ENCODE measurements at places on chromosomes 7 and 10. TPM values are rescaled to one million over a fixed set of nuclear protein-coding genes. Genes with fewer than 3 reads are reported as not detected.
A peak's percentile ranks its signal among the peaks of the same experiment; 100 is the strongest.

DNA sequence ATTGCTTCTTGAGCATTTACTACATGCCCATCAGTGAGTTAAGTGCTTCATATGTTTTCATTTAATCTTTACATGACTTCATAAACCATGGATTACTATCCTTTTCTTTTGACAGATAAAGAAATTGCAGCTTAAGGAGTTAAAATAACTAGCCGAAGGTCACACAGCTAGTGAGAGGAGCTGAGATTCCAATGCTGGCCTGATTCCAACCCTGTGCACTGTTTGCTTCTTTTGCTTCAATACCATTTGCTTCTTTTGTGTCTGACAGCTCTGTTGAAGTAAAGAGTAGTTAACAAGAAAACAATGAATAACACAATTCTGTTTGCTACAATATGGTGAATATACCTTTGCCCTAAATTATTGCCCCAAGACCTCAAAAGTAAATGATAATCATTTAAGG lies 132.4 kb downstream of the GRM3 start:
- H3K27me3 ChIP-seq = no peaks in the 10 kb centered on the region
- no peak for DNase-seq
- H3K36me3 ChIP-seq = no peaks in the 10 kb centered on the region
- no peaks in the 10 kb centered on the region for H3K4me1 ChIP-seq
- no peak overlapping the region for H3K4me3 ChIP-seq

GRCh38 chr10:57973451-57973850 lies 294.2 kb downstream of the IPMK start:
- H3K27me3 ChIP-seq = no peaks in the 10 kb centered on the region
- DNase-seq = peak; percentile 28
- H3K4me3 ChIP-seq = no peak overlapping the region

- H3K4me1 ChIP-seq = no peaks in the 10 kb centered on the region
- H3K36me3 ChIP-seq = no peaks in the 10 kb centered on the region
- H3K4me3 ChIP-seq = no peak overlapping the region
- no peak for DNase-seq
- no peaks in the 10 kb centered on the region for H3K27me3 ChIP-seq
Measured at GRCh38 chr7:113873554-113874151, 45.2 kb downstream of the PPP1R3A start.

- H3K27me3 ChIP-seq = no peaks in the 10 kb centered on the region
- peaks cover 1% of the 10 kb centered on the region for H3K4me1 ChIP-seq
- no peak overlapping the region for H3K27ac ChIP-seq
- H3K36me3 ChIP-seq = no peaks in the 10 kb centered on the region
- no peak for DNase-seq
Measured at GRCh38 chr10:16915300-16915699, 98.1 kb upstream of the RSU1 start.

- H3K36me3 ChIP-seq = no peaks in the 10 kb centered on the region
- DNase-seq = no peak
- no peaks in the 10 kb centered on the region for H3K4me1 ChIP-seq
- H3K4me3 ChIP-seq = no peak overlapping the region
Measured at GRCh38 chr7:153588586-153588985, 463.6 kb upstream of the DPP6 start.

DNA sequence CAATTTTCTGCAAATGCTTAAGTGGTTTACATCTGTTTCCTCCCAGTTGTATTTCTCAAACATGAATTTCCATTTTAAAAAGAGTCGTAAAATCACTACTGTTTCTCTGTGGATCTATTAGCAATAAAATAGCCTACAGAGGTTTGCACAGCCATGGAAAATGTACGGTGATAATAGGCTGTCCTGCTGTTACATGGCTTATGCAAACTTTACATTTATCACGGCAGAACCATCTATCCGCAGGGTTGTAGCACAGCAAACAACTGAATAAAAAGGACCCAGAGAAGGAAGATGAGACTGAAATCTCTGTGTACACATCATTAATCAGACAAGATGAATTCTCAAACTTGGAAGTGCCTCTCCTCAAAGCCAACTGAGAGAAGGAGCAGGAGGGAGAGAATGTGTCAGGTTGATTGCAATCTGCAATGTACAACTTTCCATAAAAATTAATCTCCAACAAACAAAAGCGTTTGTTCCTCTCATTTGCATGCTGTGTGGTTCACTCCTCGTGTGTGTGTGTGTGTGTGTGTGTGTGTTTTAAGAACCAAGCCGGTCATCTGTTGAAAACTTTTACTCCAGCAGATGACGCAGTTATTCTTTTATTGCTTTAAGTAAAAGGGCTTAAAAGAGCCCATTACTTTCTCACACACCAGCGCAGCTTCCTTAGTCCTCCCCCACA lies 279.3 kb downstream of the SKAP2 start:
- no peaks in the 10 kb centered on the region for H3K27me3 ChIP-seq
- no peaks in the 10 kb centered on the region for H3K4me1 ChIP-seq
- H3K4me3 ChIP-seq = no peak overlapping the region
- no peaks in the 10 kb centered on the region for H3K36me3 ChIP-seq
- no peak overlapping the region for H3K27ac ChIP-seq

DNA sequence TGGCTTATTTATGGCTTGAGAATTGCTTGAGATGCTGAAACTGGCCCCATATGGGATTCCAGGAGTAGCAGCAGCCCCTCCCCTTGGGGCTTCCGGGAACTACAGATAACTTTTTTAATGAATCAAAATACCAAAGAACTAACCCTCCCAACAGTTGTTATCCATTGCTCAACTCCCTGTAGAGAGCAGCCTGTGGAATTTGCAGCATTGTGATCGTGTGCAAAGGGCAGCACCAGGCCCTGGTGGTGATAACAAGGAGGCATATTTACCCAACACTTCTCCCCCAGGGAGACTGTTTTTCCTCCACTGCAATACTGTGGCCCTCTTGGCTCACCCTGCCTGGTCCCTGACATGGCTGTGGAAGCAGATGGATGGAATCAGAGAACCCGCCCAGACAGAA lies 196.2 kb downstream of the PLXNA4 start:
- no peak overlapping the region for H3K4me3 ChIP-seq
- DNase-seq = no peak
- peaks cover 7% of the 10 kb centered on the region for H3K27me3 ChIP-seq
- H3K27ac ChIP-seq = no peak overlapping the region
- H3K36me3 ChIP-seq = no peaks in the 10 kb centered on the region

GRCh38 chr10:30758338-30758737 lies 128.8 kb upstream of the LYZL2 start:
- peak; percentile 16 for DNase-seq
- H3K27ac ChIP-seq = no peak overlapping the region
- no peaks in the 10 kb centered on the region for H3K36me3 ChIP-seq
- H3K4me1 ChIP-seq = peaks cover 16% of the 10 kb centered on the region
- no peaks in the 10 kb centered on the region for H3K27me3 ChIP-seq

- H3K27ac ChIP-seq = peak overlapping the region; percentile 24
- peaks cover 39% of the 10 kb centered on the region for H3K4me1 ChIP-seq
- no peaks in the 10 kb centered on the region for H3K36me3 ChIP-seq
- H3K27me3 ChIP-seq = no peaks in the 10 kb centered on the region
- H3K4me3 ChIP-seq = peak overlapping the region; percentile 86
Measured at GRCh38 chr7:17299483-17299991, 1.1 kb downstream of the AHR start.

DNA sequence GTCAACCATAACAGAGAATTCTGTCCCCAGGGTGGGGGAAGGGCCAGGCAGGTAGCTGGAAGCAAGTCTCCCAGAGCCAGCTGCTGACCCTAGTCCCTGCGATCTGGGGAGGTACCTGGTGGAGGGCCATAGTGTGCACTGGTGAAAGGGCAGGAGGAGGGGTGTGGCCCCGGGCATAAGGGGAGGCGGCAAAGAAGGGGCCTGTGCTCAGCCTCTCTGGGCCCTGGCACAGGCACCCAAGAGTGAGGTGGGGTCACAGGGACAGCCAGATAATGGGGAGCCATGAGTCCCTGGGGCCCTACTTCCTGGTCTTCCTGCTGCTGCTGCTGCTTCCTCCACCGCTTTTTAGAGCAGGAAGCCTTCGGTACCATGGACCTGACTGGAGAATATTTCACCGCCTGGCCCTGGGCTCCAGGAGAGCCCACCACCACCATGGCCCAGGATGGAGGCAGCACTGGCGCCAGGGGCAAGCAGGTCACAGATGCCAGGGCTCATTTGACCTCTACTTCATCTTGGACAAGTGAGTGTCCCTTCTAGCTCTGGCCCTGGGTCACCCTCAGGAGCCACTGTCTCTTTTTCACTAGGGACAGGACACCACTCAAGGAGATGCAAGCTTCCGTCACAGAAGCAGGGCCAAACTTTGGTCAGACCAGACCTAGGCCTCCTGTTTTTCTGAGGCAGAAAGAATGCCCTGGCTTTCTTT lies at the start of gene ANTXRL:
TSS of gene ANTXRL (plus strand) at position 7 of the 703 bp plus-strand sequence. CDS start at position 273, 266 bp downstream.
- H3K4me3 ChIP-seq = no peak within 1 kb of the TSS
- H3K4me1 ChIP-seq = peaks cover 23% of the 10 kb centered on the region
- H3K36me3 ChIP-seq = no peaks in the 10 kb centered on the region
- H3K27me3 ChIP-seq = no peaks in the 10 kb centered on the region
- H3K27ac ChIP-seq = no peak within 1 kb of the TSS
- DNase-seq = no peak

GRCh38 chr7:4803397-4804241 lies 28.2 kb downstream of the AP5Z1 start:
- DNase-seq = no peak
- H3K4me1 ChIP-seq = no peaks in the 10 kb centered on the region
- H3K4me3 ChIP-seq = no peak overlapping the region
- no peaks in the 10 kb centered on the region for H3K36me3 ChIP-seq

GRCh38 chr10:82811621-82812020 lies 936.6 kb downstream of the NRG3 start:
- H3K27ac ChIP-seq = no peak overlapping the region
- H3K36me3 ChIP-seq = no peaks in the 10 kb centered on the region
- peak; percentile 32 for DNase-seq

DNA sequence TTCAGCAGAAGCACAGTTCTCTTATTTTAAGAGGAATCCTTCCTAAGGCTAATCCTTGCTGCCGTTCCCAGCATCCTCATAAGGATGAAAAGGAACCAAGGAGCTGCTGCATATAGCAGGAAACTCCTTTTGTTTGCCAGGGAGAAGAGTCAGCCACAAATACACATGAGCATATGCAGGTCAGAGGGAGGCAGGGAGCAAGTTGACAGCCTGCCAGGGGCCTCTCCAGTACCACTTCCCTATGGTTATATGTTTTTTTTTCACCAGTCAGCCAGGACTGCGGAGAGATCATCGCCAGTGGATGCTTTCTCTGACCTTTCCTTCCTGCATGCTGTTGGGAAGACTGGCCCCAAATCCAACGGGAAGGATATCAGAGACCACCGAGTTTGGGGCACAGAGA lies 39.8 kb downstream of the SLC35B4 start:
- H3K36me3 ChIP-seq = no peaks in the 10 kb centered on the region
- H3K4me3 ChIP-seq = no peak overlapping the region
- H3K27me3 ChIP-seq = peaks cover 5% of the 10 kb centered on the region
- no peak for DNase-seq

GRCh38 chr7:31883761-31884164 lies 186.4 kb downstream of the PDE1C start:
- peaks cover 8% of the 10 kb centered on the region for H3K36me3 ChIP-seq
- H3K4me1 ChIP-seq = peaks cover 33% of the 10 kb centered on the region
- H3K4me3 ChIP-seq = peak overlapping the region; percentile 36
- DNase-seq = peak; percentile 88

DNA sequence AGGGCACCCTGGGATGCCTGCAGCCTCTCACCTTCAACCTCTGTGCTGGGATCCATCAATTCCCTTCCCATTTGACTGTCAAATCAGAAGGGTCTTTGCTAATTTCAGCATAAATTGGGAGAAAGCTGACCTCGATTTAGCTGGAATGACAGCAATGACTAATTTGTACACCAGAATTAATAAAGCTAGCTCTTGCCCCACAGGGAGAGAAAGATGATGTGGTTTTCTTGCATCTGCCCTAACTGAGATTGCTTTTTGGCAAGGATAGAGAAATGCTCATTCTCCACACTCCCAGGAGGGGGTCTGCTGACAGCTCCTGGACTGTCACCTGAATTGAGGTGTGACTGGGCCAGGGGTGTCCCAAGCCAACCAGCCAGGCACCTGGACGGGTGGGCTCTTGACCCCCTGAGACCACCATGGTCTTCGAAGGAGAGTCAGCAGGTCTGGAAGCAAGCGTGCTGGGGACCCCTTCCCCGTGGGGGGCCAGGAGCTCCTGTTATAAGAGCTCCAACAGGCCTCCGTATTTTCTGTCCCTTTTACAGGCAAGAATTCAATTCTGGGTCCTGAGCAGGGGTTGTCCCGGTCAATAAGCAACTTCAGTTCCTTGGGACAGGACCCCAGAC lies 42.1 kb downstream of the RBM17 start:
- H3K27me3 ChIP-seq = 0 out of 2 replicates have a peak, but pooled peaks cover 4% of the 10 kb centered on the region
- no peaks in the 10 kb centered on the region for H3K36me3 ChIP-seq
- H3K4me3 ChIP-seq = no peak overlapping the region
- H3K4me1 ChIP-seq = peaks cover 10% of the 10 kb centered on the region

GRCh38 chr7:12369756-12370155 lies 33.9 kb downstream of the VWDE start:
- H3K36me3 ChIP-seq = no peaks in the 10 kb centered on the region
- H3K27me3 ChIP-seq = peaks cover 13% of the 10 kb centered on the region

DNA sequence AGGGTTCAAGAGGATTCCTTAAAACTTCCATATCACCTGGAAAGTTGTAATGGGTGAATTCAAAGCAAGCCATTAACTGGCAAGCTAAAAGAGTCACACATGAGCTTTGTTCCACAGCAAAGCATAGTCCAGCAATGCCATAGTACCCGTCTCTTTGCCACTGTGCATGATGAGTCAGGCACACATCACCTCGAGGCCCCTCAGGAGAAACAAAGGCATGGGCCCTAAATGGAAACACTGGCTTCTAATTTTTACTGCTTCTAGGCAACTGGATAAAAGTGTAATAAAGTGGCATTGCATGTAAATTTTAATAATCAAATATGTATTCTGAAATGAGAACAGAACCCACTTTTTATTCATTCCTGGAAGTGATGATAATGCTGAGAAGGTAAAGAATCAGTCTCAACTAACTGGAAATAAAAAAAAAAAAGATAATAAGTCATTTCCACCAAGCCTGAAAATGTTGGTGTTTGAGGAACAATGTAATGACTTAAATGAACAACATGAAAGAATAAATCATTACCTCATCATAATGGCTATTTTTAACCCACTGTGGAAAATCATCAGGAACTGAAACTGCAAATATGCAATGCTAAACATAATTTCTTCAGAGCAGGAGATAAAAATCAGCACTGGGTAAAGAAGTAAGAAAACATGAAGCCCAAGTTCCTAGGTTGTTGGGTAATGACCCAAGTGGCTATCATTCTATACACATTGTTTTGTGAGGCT lies 104.9 kb downstream of the CDK6 start:
- H3K27ac ChIP-seq = peak overlapping the region; percentile 61
- H3K4me1 ChIP-seq = peaks cover 66% of the 10 kb centered on the region
- no peaks in the 10 kb centered on the region for H3K27me3 ChIP-seq
- DNase-seq = peak; percentile 52
- H3K36me3 ChIP-seq = no peaks in the 10 kb centered on the region

- no peak overlapping the region for H3K27ac ChIP-seq
- H3K4me1 ChIP-seq = no peaks in the 10 kb centered on the region
- no peak for DNase-seq
- H3K27me3 ChIP-seq = no peaks in the 10 kb centered on the region
- H3K36me3 ChIP-seq = no peaks in the 10 kb centered on the region
Measured at GRCh38 chr10:120823266-120823665, 27.9 kb upstream of the WDR11 start.

- peaks cover 17% of the 10 kb centered on the region for H3K27me3 ChIP-seq
- no peak overlapping the region for H3K27ac ChIP-seq
- H3K4me1 ChIP-seq = no peaks in the 10 kb centered on the region
- H3K36me3 ChIP-seq = no peaks in the 10 kb centered on the region
- no peak for DNase-seq
Measured at GRCh38 chr7:129074994-129075393, 20.1 kb upstream of the TNPO3 start.

SPDYE2B gene
- not detected for total RNA-seq

DRGX gene
- total RNA-seq = not detected

CLRN3 gene
- total RNA-seq = not detected
